Activated T-helper 9 cell treated with anti-CD3 and anti-CD28 coated beads, Interleukin-2, amount 50 U/mL, for 16 hours (primary cell): ENCODE measurements at places on chromosomes 4 and X.

DNA sequence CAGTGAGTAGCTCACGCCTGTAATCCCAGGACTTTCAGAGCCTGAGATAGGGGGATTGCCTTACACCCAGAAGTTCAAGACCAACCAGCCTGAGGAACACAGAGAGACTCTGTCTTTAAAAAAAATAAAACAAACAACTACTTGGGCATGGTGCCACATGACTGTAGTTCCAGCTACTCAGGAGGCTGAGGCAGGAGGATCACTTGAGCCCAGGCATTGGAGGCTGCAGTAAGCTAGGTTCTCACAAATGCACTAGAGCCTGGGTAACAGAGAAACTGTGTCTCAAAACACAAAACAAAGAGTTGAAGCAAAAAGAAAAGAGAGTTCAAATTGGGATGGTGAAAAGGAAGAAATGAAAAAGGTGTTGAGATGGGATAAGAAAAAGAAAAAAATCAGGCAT is 10.8 kb downstream of the CAMK2D start:
- no peak for DNase-seq

DNA sequence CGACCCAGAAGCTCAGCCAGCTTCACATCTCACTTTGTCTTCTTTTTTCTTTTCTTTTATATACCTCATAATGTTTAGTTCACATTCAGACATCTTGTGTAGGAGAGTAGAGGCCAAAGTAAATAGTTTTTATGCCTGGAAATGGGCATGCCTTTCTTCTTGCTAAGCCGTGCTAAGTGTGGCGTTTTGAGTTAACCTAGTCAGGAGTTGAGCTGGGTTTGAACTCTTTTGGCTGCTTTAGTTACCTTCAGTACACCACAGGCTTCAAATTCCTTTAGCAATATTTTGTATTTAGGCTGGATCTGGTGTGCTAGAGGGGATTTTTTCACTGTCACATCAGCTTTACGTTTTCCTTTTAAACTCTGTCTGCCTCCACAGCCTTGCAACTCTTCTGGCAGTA is 300.8 kb downstream of the ZNF674 start:
- DNase-seq: no peak

GRCh38 chrX:40320819-40321218 is 223.1 kb upstream of the BCOR start:
- no peak for DNase-seq

DNA sequence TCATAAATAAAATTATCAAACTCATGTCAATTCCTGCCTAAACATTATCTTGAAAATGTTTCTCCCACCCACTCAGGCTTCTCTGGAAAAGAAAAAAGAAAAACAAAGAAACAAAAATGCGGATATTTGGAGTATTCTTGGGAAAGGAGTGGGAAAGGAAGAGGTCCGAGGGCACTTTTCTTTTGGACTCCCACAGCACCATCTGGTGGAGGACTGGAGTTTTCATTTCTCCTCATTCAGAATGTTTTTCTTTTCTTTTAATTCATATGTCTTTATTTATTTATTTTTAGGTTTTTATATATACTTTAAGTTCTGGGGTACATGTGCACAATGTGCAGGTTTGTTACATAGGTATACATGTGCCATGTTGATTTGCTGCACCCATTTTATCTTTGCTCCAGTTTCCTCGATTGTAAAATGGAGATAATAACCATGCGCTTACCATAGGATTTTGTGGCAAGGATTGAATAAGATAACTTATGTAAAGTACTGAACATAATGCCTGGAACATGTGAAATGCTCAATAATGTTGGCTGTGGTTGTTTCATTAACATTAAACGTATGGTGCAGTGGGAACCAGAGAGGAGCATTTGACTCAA is 8.0 kb upstream of the KCNE5 start:
- DNase-seq: no peak

GRCh38 chrX:362351-362750 is 24.4 kb downstream of the PPP2R3B start:
- no peak for DNase-seq

DNA sequence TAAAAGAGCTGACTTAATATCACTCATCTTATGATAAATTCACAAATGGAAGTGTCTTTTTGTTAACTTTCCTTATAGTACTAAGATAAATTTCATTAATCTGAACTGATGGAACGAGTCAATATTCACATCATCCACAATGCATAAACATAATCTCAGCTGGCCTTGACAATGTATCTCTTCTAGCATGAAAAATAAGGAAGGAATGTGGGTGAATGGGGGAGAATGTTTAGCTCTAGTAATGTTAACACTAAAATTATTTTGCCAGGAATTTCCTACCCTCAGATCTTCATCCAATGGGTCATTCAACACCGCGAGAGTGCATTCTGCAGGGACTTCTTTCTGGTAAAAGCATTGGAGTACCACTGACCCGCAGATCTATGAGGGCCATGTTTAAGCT is 15.8 kb downstream of the TRPC3 start:
- DNase-seq: no peak

GRCh38 chr4:61309616-61310015 is 109.5 kb downstream of the ADGRL3 start:
- no peak for DNase-seq

DNA sequence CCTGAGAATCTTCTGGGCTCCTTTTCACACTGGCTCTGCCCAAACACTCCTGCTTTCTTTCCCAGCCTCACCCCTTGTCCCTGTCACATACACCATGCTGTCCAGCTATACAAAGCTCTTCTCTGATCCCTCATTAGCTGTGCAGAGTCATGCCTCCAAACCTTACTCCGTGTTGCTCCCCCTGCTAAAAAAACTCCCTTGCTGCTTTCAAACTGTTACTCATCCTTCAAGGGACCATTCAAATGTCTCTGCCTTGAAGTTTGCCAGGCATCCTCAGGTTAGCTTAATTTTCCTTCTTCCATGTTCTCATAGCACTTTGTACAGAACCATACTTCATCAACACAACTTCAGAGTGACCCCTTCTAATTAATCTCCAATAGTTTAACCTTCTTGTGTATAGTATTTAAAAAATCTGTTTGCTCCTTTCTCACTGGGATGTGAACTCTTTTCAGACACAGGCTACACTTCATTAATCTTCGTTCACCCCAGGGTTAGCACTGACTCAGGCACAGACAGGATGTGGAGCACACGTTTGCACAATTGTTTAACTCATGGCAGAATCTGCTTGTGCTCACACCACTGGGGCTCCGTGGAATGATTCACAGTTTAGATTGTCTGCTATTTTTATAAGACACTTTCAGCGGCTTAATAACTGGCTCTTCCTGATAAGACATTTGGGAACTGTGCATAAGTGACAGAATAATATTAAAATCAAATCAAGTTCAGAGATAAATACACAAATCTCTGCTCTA is 21.4 kb upstream of the SEL1L3 start:
- DNase-seq: no peak

DNA sequence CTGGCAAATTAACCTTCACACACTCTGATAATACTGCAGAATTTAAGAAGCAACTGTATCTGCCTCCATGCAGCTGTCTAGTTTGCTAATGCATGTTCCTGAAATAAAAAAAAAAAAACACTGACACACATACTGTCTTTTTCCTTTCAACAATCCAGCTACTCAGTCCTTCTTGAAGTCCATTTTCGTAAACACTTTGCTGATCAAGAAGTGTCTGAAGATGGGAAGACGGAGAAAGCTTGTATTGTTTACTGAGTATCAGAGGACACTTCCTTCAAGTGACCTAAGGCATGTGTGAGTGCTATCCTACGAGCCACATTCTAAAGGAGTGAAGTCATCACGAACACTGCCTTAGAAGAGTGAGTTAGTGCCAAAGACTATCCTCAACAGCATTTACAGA is 82.6 kb downstream of the LUZP4 start:
- no peak for DNase-seq

GRCh38 chrX:97065973-97066372 is 182.3 kb downstream of the RPA4 start:
- DNase-seq: no peak

- DNase-seq: no peak
These were observed 63.4 kb upstream of the MAB21L2 start for GRCh38 chr4:150518559-150518958.

DNA sequence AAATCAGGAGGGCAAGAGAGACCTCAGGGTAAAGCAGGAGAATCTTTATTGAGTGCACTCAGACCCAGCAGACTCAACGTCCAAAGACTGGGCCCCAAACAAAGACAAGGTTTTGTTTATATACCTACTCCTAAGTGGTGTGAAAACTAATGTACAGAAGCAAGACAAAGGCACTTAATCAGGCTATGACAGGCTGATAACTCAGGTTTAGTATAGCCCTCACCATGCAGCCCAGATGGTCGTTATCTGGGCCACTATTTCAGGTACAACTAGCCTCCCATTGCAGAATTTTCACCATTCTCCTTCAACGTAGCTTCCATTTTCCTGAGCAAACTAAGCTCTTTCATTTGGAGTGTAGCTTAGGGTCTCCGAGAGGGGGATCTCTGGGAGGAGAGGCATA is 36.9 kb downstream of the SULT1E1 start:
- no peak for DNase-seq

DNA sequence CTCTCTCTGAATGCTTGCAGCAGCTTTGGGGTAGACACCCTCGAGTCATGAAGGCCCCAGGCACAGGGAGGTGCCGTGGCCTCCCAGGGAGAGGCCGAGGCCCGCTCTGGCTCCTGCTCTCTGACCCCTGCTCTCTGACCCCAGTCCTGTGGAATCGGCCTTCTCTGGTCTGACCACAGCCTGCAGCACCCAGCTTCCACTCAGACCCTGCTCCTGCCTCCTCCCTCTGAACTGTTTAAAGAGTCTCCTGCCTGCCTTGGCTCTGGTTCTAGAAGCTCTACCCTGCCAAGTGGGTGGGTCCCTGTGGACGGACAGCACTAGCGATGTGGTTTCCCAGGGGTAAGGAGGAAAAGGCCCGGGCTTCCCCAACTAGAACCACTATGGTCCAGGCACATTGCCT is 78.2 kb upstream of the TMEM150C start:
- DNase-seq: no peak

DNA sequence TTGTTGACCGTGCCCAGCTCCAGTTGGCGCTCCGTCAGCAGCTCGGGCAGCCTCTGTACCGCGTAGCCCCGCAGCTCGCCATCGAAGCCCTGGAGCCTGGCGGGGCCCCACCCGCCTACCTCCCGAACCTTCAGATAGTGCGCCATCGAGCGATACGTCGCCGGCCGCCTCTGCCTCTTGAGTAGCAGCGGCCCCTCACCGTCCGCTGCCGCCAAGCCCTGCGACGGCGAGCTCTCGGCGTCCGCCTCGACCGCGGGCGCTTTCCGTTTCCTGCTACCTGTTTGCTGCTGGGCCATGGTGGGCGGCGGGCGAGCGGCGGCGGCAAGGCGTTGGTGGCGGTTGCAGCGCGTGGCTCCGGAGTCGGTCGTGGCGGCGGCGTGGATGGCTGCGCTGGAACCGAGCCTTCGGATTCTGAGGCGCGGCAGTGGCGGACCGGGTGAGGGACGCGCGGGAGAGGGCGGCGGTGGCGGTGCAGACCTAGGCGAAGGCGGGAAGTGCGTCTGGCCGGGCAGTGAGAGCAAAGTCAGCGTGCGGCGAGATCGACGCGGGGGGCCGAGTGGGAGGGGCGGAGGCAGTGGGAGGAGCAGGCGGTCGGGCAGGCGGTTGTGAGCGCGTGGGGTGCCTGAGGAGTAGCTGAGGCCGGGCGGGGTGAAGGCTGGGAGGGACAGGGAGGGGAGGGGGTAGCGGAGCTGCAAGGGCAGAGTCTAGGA is at the start of gene DCAF12L1:
Gene DCAF12L1, minus strand, starts transcription at position 502 of the 710 bp plus-strand sequence. Its CDS starts 206 bp downstream, at position 296.
- no peak for DNase-seq

DNA sequence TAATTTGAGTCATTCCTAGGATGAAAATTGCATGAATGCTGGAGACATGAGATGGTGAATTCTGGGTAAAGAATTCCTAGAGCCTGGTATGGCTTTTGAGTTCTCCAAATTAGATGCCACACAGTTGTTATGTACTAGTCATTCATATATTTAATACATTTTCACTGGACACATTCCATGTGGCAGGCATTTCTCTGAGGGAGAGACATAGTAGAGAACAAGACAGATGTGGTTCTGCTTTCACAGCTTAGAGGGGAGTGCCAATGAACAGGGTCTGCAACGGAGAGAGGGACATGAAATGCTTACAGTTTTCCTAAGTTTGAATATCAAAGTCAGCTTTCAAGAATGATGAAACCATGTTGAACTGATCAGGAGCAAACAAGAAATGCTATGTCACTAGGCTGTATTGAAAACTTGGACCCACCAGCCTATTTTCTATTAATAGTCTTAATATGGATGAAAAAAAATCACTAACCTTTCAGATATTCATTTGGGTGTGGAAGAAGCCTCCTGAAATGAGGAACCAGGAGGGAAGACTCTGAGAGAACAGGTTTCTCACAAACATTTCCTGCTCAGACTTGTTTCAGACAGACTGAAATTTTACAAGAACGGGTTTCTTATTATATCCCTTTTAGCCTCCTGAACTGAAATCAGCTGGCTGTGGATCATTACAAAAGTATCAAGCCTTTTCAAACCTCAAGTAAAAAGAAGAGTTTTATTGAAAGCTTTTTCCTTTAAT is 276.0 kb upstream of the TET2 start:
- DNase-seq: no peak

DNA sequence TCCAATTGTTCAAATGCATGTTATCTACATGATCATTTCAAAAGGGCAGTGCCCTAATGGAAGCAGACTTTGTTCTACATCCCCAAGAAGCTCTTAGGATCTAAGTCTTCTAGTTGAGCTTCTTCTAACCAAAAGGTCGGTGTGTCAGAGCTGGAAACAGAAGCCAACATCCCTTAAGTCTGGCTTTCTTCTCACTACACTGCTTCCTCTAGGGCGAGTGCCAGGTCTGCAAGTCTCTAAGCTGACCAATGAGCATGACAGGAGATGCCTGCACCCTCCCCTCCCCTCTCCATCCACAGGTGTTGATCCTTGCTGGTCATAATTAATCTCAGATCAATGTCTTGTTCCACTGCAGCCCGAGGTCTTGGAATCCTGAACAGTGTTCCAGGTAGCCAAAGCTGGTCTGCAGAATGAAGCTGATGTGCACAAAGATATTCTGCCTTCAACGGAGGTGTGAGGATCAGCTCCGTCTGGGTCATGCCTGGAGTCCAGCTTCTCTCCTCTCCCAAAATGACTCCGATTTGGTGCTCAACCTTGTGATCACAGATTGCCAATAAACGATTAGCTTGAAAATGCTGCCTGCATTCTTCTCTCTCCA is 44.1 kb downstream of the WDR1 start:
- no peak for DNase-seq

DNA sequence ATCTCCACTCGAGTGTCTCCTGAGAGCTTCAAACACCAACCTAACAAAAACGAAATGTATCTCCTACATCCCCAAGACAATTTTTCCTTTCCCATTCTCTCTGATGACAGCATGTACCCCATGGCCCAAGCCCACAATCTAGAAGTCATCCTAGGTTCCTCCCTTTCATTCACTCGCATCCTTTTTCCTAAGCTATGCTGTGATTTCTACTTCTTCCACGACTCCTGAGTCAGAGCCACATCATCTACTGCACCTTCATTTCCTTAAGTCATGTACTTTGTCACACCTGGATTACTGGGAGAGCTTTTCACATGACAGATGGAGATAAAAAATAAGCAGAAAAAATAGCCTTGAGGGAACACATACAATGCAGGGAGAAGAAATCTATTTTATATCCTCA is 20.1 kb downstream of the C4orf36 start:
- no peak for DNase-seq

- DNase-seq: no peak
These were observed 31.7 kb upstream of the PDLIM3 start for GRCh38 chr4:185566972-185567371.

GRCh38 chr4:137299281-137299680 is 233.0 kb downstream of the PCDH18 start:
- no peak for DNase-seq
